ENCODE measurements at places on chromosomes 16 and 17.

GRCh38 chr16:64544859-64545258 lies 577.0 kb downstream of the CDH11 start:
- no peak for DNase-seq

- DNase-seq, result no peak
Observed at GRCh38 chr17:49473900-49474751, 21.0 kb upstream of the NGFR start.

GRCh38 chr17:67212714-67213417 lies 32.1 kb downstream of the HELZ start:
- peak; percentile 90 for DNase-seq

GRCh38 chr16:83989300-83989699 lies 21.3 kb downstream of the NECAB2 start:
- DNase-seq, result no peak

GRCh38 chr16:87851141-87851587 lies 18.1 kb downstream of the SLC7A5 start:
- no peak for DNase-seq

GRCh38 chr17:31869031-31869430 lies 10.0 kb upstream of the COPRS start:
- no peak for DNase-seq

GRCh38 chr16:73015612-73016487 lies 32.1 kb downstream of the ZFHX3 start:
- no peak for DNase-seq

GRCh38 chr17:969811-970355 lies 9.7 kb downstream of the NXN start:
- DNase-seq, result peak; percentile 52

GRCh38 chr16:13109171-13109570 lies 207.8 kb downstream of the SHISA9 start:
- DNase-seq, result no peak

- DNase-seq, result no peak
Observed at GRCh38 chr17:14211801-14212200, 24.9 kb downstream of the CDRT15 start.

GRCh38 chr17:44536090-44536953 lies 21.0 kb upstream of the FZD2 start:
- peak; percentile 54 for DNase-seq

- peak; percentile 87 for DNase-seq
Observed at GRCh38 chr16:89192956-89193575, 7.3 kb downstream of the SLC22A31 start.

DNA sequence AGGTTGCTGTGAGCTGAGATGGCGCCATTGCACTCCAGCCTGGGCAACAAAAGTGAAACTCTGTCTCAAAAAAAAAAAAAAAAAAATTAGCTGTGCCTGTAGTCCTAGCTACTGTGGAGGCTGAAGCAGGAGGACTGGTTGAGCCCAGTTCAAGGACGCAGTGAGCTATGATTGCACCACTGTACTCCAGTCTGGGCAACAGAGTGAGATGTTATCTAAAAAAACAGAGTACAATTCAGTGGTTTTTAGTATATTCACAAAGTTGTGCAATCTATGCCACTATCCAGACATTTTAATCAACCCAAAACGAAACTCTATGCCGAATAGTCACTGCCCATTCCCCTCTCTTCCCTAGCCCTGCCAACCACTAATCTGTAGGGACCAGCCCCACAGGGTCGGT lies 25.1 kb downstream of the C16orf54 start:
- no peak for DNase-seq

DNA sequence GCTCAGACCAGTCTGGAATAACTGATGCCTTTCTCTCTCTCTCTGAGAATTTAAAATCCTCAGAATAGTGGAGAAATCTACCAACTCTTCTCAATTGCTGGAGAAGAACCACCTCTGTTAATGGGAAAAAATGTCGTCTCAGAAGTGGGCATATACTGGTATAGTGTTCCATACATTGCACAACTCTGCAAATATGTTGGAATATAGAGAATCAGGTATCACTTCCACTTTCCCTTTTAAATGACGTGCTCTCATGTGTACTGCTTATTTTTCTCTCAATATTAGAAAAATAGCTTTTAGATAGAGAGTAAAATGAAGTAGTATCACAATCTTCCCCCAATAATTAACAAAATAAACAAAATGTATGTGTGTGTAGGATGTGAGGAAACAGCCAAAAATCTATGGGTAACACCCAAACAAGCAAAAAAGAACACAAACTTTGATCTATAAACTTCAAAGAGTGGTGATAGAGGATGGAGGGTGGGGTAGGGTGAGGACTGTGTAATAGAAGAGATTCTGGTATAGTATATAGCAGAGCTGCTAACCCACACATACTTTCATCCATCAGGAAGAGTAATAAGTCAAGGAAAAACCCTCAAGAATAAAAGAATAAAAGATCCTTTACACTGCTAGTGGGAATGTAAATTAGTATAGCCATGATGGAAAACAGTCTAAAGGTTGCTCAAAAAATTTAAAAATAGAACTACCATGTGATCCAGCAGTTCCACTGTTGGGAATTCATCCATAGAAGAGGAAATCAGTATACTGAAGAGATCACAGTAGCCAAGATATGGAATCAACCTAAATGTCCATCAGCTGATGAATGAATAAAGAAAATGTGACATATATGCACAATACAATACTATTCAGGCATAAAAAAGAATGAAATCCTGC lies 46.9 kb downstream of the NFATC3 start:
- DNase-seq, result no peak

DNA sequence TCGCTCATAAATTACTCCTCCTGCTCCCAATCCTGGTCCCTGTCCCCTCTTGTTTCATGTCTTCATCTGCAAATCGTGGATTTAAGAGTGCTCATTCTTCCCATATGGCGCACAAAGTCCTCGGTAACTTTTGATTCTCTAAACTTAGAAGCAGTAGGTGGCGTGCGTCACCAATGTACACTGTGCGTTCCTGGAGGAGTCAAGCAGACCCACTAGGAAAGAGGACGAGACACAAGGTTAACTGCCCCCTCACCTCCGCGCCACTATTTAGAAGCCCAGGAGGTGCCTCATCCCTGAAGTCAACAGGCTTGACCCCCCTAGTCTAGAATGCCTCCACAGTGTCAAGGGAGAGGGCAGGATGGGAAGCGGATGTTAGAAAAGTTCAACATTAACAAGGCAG lies 2.9 kb downstream of the SLC13A5 start:
- no peak for DNase-seq

DNA sequence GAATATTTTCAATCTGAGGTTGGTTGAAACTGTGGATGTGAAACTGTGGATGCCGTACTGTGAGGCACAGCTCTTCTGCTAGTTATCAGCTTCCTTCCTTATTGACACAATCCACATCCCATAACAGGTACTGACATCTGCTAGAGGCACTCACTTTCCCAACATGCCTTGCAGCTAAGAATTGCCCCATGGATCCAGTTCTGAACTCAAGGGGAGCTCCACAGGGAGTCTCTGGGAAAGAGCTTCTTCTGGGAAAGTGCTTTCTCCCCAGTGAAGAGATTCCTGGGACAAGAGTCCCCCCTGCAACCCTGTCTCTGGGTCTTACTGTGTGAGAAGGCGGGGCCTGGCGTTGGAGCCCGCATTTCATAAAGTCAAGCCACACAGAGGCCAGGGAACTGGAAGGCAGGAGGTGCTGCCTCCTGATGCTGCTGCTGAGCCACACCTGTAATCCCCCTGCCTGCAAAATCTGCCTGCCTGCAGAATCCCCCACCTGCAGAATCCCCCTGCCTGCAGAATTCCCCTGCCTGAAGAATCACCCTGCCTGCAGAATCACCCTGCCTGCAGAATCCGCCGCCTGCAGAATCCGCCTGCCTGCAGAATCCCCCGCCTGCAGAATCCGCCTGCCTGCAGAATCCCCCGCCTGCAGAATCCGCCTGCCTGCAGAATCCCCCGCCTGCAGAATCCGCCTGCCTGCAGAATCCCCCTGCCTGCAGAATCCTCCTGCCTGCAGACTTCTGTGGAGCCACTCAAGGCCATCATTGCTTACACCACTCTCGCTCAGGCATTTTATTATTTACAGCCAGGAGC lies 305.4 kb downstream of the FOXL1 start:
- no peak for DNase-seq

DNA sequence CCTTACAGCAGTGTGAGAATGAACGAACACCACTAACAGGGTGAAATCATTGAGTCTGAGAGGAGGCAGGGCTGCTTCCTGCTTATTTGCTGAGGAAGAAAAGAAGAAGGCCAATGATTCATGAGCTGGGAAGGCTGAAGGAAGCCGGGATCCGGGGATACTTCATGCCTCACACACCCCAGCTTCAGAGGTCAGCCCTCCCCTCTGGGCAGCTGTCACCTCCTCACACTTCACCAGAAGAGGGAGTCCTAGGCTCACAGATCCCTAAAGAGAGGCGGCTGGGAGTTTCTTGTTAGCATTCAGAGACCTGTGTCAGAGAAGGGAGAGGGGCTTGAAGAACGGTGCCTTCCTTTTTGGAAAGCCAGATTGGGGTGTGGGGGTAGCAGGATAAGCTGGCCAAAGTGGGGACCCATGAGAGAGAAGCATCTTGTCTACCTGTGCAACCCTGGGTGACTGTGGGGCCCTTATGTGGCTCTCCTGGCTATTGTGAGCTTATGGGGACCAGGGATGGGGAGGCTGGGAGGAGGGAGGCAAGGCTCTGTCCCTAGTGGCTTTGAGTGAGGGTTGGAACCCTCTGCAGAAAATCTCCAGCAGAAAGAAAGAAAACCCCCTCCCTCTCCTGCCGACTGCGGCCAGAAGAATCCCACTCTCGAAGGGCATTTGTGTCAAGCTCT lies 94.6 kb downstream of the RGS9 start:
- DNase-seq, result peak; percentile 86

DNA sequence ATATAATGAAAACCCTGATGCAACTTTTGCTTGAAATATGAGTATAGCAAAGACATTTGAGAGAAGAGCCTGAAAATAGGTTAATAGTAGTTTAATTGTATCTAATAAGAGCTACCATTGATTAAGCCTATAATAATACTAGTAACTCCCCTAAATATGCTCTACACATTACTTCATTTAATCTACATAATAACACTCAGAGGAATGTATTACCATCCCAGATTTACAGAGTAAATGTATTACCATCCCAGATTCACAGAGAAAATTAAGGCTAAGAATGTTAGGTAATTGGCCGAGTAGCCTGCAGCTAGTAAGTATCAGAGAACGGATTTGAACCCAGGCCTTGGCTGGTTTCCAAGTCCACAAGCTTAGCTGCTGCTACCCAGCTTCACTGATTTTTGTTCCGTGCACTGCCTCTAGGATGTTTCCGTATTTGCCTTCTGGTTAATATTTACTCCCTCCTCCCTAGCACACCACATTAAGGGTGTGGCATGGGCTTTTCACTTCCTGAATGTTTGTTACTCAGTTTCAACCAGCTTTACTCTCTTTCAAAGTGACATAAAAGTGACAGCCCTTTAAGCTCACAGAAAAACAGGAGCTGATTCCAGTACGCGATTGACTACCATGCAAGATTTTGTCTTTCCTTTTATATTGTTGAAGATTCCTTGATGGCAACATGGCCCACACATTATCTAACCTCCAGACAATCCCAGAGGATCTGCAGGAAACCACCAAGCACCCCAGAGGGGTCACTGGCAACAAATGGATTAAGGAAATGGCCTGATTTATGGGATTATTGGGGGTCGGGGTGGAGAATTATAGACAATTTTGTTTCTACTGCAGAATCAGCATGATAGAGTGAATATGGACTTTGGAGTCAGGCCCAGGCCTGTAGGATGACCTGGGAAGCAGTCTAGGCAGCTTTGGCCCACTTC lies 26.7 kb upstream of the TOX3 start:
- no peak for DNase-seq

DNA sequence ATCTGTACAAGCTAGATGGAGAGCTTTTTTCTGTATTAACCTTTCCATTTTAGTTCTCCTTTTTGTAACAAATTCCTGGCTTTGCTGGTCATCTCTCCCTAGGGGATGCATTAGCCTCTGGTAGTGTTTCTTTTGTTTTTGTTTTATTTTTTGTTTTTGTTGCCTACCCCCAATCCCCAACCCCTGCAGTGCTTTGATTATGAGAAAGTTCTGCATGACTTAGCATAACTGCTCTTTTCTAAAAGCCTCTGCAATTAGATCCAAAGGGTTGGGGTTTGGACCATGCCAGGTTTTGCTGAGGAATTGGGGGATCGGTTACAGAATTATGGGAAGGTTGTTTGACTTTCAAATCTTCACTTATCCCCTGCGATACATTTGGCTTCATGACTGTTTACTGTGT lies 98.2 kb downstream of the ADAMTS18 start:
- no peak for DNase-seq

- no peak for DNase-seq
Observed at GRCh38 chr16:8788578-8789172, 8.8 kb downstream of the TMEM186 start.

GRCh38 chr17:76146053-76146851 lies 5.2 kb upstream of the FOXJ1 start:
- DNase-seq, result no peak

DNA sequence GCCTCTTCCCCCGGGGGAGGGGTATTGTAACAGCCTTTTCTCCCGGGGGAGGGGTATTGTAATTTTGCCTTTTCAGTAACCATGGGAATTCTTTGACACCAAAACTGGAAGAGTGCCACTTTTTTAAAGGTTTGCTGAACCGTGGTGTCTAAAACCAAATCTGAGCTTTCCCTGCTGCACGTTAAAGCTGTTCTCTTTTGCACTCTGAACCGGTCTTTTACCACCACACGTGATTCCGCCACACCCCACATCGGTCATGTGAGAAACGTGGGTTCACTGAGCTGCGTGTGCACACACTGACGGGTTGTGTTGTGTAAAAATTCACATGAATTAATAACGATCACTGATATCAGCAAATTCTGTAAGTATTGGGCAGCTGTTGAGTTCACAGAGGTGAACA lies 9.2 kb upstream of the ACSF3 start:
- DNase-seq, result no peak

DNA sequence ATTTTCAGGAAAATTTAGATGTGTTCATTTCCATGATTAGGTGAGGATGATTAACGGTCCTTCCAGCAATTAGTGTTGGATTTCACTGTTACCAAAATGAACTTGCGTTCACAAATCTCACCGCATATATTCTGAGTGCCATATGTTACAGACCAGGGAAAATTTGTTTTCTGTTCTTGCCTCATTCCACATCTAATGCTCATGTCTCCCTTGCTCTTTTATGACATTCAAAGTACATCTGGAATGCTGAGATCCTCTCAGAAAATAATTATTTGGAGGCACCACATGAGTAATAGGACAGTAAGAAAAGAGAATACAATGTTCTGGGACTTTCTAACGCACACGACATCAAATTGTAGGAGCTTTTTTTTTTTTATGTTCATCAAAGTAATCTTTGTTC lies 406.5 kb downstream of the SHISA9 start:
- peak; percentile 87 for DNase-seq

Measured in fibroblast of skin of right quadriceps (primary cell).